ENCODE measurements at places on chromosomes 2 and 18. TPM values are rescaled to one million over a fixed set of nuclear protein-coding genes. Genes with fewer than 3 reads are reported as not detected.

MRPS9 gene
- total RNA-seq: 19.0 TPM

GRCh38 chr2:176117162-176117822 lies 714 bp downstream of the HOXD10 start:
- H3K36me3 ChIP-seq: no peaks in the 10 kb centered on the region
- peaks cover 19% of the 10 kb centered on the region for H3K4me1 ChIP-seq
- no peak overlapping the region for H3K4me3 ChIP-seq
- peaks cover 97% of the 10 kb centered on the region for H3K27me3 ChIP-seq
- no peak overlapping the region for H3K27ac ChIP-seq

ONECUT2 gene
- total RNA-seq: under 0.01 TPM

- H3K4me1 ChIP-seq: peaks cover 24% of the 10 kb centered on the region
- H3K4me3 ChIP-seq: no peak overlapping the region
- no peak overlapping the region for H3K27ac ChIP-seq
- no peaks in the 10 kb centered on the region for H3K27me3 ChIP-seq
- H3K36me3 ChIP-seq: no peaks in the 10 kb centered on the region
Observed at GRCh38 chr2:202065876-202066275, 7.2 kb upstream of the KIAA2012 start.

SLC30A3 gene
- not detected for total RNA-seq

- no peak overlapping the region for H3K4me3 ChIP-seq
- H3K36me3 ChIP-seq: no peaks in the 10 kb centered on the region
- H3K27me3 ChIP-seq: no peaks in the 10 kb centered on the region
- no peaks in the 10 kb centered on the region for H3K4me1 ChIP-seq
- H3K27ac ChIP-seq: no peak overlapping the region
Observed at GRCh38 chr18:13313006-13313686, 94.6 kb downstream of the LDLRAD4 start.

DNA sequence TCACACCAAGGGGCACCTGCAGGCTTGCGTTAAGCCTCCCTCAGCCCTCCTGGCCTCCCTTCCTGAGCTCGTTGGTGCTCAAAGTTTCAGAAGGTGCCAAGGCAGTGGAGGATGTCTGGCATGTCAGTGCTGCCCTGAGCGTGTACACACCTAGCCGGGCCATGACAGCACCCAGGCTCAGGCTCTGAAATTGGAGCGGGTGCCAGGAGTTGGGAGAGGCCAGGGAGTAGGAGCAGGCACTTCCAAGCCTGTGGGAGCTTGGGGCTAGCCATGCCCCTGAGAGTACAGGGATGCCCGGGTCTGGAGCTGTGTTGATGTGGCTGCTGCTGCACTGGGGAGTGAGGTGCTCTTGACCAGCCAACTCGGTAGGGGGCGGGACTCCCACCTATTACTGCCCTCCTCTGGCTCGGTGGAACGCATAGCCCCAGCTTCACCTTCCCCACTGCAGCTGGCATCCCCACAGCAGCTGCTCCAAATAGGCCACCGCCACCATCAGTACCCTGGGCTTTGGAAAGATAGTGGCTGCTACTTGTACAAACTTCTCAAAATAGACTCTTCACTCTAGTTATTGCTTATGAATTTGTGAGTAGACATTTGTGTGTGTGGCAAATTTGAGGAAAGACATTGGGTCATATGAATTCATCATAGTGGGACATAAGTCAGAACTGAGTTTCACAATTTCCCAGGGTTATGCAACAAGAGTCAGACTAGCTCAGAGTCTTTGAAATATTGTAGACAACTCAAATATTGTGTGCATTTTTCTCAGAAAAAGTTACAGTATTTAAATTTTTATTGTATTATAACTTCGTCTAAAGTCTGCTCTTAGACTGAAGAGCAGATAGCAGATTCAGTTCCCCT lies 6.8 kb upstream of the PCARE start:
- no peak overlapping the region for H3K4me3 ChIP-seq
- no peaks in the 10 kb centered on the region for H3K4me1 ChIP-seq
- no peak for DNase-seq
- H3K27me3 ChIP-seq: no peaks in the 10 kb centered on the region

DNA sequence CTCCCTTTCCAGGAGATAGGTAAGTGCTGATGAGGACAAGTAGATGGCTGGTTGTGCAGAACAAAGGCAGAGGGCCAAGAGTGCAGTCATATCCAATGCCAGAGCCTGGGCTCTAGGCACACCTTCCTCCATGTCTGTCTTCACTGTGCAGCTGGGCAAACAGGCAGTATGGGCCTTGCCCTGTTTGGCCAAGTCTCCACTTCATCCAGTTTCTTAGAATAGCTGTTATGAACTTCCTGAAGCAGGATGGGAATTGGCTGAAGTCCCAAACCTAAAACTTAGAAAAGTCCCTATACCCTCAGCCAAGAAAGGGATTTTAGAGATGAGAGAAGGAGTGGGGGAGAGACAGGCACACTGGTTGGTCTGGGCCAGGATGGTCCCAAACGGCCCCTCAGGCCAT lies 37.5 kb upstream of the CYP26B1 start:
- H3K4me1 ChIP-seq: peaks cover 11% of the 10 kb centered on the region
- H3K27me3 ChIP-seq: no peaks in the 10 kb centered on the region
- DNase-seq: no peak
- H3K4me3 ChIP-seq: no peak overlapping the region

DNA sequence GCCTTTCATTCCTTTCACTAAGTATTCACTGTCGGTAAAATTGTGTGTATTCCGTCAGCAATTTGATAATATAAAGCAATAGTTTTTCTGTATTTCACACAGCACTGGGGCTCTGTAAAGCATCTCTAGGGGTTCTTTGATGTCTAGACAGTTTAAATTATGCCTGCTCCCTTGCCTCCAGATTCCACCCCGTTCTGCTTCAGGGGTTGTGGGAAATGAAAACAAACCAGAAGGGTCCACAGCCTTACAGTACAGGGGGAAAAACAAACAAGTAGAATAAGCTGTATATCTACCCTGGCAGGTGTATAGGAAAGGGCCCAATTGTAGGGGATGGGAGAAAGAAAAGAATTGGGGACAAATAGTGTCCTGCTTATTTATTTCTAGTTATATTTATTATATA lies 63.1 kb downstream of the ASXL3 start:
- no peaks in the 10 kb centered on the region for H3K36me3 ChIP-seq
- no peak for DNase-seq

DNA sequence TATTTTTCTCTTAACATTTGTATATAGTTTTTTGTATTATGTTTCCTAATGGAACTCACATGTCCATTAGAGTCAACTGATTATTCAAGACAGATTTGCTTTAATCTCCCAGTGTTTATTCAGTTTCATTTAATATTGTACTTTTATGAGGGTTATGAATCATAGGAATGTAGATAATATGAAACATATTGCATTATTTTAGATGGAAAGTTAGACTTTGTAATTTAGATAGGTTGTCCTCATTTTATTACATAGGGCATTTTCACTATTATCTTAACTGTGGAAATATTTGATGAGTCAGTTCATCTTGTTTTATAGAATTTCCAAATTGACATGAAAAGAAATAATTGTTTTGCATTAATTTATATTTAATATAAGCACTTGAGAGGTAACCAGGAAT lies 240.8 kb downstream of the PLCL1 start:
- H3K4me1 ChIP-seq: peaks cover 20% of the 10 kb centered on the region
- no peaks in the 10 kb centered on the region for H3K27me3 ChIP-seq
- no peak for DNase-seq

- no peaks in the 10 kb centered on the region for H3K36me3 ChIP-seq
- H3K4me3 ChIP-seq: no peak overlapping the region
- H3K27ac ChIP-seq: no peak overlapping the region
- DNase-seq: no peak
Observed at GRCh38 chr2:71720283-71720560, 266.9 kb downstream of the DYSF start.

RIT2 gene
- not detected for total RNA-seq

- no peaks in the 10 kb centered on the region for H3K27me3 ChIP-seq
- H3K36me3 ChIP-seq: no peaks in the 10 kb centered on the region
- peaks cover 16% of the 10 kb centered on the region for H3K4me1 ChIP-seq
- no peak for DNase-seq
- H3K27ac ChIP-seq: no peak overlapping the region
- H3K4me3 ChIP-seq: no peak overlapping the region
Observed at GRCh38 chr2:12539776-12540562, 176.8 kb upstream of the TRIB2 start.

GRCh38 chr18:30500240-30500945 lies 542.1 kb downstream of the DSC3 start:
- no peak overlapping the region for H3K27ac ChIP-seq
- DNase-seq: no peak
- no peaks in the 10 kb centered on the region for H3K36me3 ChIP-seq
- H3K27me3 ChIP-seq: no peaks in the 10 kb centered on the region

GRCh38 chr2:146123256-146123655 lies 1603.3 kb upstream of the ZEB2 start:
- no peaks in the 10 kb centered on the region for H3K36me3 ChIP-seq
- H3K27me3 ChIP-seq: no peaks in the 10 kb centered on the region
- no peak overlapping the region for H3K27ac ChIP-seq
- DNase-seq: no peak
- H3K4me1 ChIP-seq: no peaks in the 10 kb centered on the region

GRCh38 chr2:162113776-162114168 lies 38.3 kb downstream of the GCG start:
- H3K36me3 ChIP-seq: no peaks in the 10 kb centered on the region
- no peaks in the 10 kb centered on the region for H3K27me3 ChIP-seq
- no peak overlapping the region for H3K27ac ChIP-seq
- no peak for DNase-seq
- no peak overlapping the region for H3K4me3 ChIP-seq
